ENCODE measurements at places on chromosomes 16 and 17. TPM values are rescaled to one million over a fixed set of nuclear protein-coding genes. Genes with fewer than 3 reads are reported as not detected.

GRCh38 chr17:50365165-50365564, 7.8 kb downstream of the MRPL27 start:
- DNase-seq: no peak

APOBR gene
- 2.7 TPM for total RNA-seq

- DNase-seq: no peak
Measured at GRCh38 chr17:38851434-38851833, 2.1 kb downstream of the RPL23 start.

DNA sequence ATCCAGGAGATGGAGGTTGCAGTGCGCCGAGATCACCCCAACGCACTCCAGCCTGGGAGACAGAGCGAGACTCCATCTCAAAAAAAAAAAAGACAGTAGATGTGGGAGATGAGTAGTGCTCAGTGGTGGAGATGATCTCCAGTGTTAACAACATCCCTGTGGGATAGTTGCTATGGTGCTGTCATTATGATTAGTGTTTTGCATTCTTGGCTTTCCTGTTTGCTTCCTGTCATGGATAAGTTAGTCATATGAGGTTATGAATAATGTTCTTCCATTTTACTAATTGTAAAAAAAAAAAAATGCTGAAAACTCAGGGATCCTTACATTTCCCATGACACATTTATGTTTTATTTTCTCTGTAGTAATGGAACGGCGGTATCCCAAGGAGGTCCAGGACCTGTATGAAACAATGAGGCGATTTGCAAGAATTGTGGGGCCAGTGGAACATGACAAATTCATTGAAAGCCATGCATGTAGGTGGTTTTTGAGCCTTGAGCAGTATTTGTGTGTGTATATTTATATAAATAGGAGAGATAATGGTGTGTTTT, 24.5 kb upstream of the DUSP14 start:
- DNase-seq: no peak

DNA sequence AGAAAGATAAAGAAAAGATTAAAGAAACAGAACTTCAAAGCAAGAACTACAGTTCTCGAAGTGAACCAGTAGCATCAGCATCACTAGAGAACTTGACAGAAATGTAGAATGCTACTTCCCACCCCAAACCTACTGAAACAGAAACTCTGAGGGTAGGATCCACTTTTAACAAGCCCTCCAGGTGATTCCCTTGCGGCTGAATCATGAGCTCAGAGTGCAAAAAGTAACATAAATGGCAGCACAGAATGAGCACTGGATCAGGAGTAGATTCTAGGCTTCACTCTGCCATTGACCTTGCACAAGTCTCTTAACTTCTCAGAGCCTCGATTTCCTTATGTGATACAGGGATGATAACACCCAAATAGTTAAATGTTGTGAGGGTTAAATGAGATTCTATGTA, 5.8 kb downstream of the TOM1L2 start:
- DNase-seq: no peak

- DNase-seq: no peak
Measured at GRCh38 chr17:50316016-50316587, 29.8 kb upstream of the XYLT2 start.

- no peak for DNase-seq
Measured at GRCh38 chr16:57947261-57947660, 23.7 kb downstream of the CNGB1 start.

DNA sequence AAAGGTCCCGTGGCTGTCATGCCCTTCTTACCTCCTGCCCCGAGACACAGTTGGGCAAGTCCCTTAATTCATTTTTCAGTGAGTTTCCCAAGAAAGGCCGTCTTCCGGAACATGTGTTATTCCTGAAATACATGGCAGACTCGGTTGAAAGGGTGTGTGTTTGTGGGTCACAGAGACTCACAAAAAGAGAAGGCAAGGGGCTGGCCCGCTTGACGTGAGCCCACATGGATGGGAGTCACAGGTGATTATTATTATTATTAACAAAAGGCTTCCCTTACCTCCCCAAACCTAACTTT, 34.1 kb upstream of the CCR7 start:
- DNase-seq: no peak

GRCh38 chr16:85550953-85551924, 61.9 kb upstream of the GSE1 start:
- no peak for DNase-seq

MT1G gene
- 26.7 TPM for total RNA-seq

Measured in posterior vena cava (tissue), 2 donors.